ENCODE measurements at places on chromosomes 13 and 19. TPM values are rescaled to one million over a fixed set of nuclear protein-coding genes. Genes with fewer than 3 reads are reported as not detected.

The ZNF486 gene
- 8.7 TPM for total RNA-seq

The CNN1 gene
- 426 TPM for total RNA-seq

The PBX4 gene
- total RNA-seq = 10.6 TPM

The CLDN10 gene
- 8.0 TPM for total RNA-seq

The ZNF536 gene
- total RNA-seq = 1.1 TPM

The HIPK4 gene
- total RNA-seq = 2.6 TPM

The TMEM147 gene
- 105 TPM for total RNA-seq

The C1QTNF9 gene
- total RNA-seq = 0.85 TPM

The ZNF844 gene
- 16.2 TPM for total RNA-seq

The SIGLEC8 gene
- 3.0 TPM for total RNA-seq

Measured in prostate gland (tissue), 2 donors.